Stimulated activated CD8-positive, alpha-beta memory T cell treated with anti-CD3 and anti-CD28 coated beads, Interleukin-2, amount 100 ng/mL, for 1 hour (primary cell): ENCODE measurements at places on chromosomes 12 and 14.

DNA sequence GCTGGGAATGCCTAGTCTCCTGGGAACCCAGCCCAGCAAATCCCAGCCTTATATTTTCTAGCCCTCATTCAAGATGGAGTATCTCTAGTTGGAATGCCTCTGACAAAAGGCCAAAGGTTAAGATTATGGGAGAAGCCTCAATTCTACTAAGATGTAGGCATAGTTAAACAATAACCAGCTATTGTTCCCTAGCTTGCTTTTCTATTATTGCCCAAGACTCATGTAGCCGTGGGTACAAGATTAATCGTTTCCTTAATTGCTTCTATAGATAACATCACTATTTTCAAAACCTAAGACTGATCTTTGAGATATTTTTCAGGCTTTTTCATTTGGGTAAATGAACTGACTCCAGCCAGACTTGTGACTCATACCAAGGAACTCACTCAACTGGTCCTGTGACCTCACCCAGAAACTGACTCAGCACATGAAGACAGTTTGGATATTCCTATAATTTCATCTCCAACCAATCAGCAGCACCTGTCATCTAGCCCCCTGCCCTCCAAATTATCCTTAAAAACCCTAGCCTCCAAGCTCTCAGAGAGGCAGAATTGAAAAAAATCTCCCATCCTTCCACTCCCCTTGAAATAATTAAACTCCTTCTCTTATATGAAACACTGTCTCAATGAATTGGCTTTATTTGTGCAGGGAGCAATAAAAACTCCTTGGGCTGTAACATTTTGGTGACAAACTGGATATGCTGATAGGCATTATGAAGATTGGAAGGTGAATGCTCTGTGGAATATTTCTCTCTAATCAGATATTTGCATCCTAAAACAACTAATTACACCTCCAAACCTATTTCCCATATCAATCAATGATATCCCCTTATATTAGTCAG is 589.0 kb downstream of the C12orf50 start:
- no peak for DNase-seq

GRCh38 chr12:93778306-93778705 is 101.1 kb downstream of the CRADD start:
- DNase-seq, result no peak

DNA sequence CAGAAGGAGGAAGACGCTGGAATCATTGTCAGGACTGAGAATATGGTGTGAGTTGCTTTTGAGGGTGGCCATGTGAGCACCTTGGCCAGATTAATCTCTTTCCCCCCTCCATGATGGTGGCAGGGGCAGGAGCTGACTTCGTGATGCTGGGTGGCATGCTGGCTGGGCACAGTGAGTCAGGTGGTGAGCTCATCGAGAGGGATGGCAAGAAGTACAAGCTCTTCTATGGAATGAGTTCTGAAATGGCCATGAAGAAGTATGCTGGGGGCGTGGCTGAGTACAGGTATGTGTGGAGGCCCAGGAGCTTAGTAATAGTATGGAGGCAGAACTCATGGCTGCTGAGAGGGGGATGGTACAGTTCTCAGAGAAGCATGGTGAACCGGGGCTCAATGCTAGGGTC is 4.3 kb downstream of the TINF2 start:
- DNase-seq, result no peak

DNA sequence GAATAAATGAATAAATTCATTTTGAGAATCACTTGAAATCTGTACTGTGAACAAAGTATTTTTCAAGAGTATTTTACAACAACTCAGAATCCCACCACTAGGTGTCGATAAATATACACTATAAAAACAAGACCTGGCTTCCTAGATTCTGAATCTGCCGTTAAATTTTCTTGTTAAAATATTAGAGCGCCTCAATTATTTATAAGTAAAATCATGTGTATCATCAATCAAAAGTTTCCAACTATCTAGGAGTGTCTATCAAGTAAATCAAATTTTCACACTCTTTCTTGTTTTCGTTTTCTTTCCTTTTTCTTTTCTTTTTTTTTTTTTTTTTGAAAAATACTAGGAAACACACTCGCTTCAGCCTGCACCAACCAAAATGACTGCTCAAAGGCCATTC is 179.2 kb upstream of the DCN start:
- DNase-seq, result no peak

DNA sequence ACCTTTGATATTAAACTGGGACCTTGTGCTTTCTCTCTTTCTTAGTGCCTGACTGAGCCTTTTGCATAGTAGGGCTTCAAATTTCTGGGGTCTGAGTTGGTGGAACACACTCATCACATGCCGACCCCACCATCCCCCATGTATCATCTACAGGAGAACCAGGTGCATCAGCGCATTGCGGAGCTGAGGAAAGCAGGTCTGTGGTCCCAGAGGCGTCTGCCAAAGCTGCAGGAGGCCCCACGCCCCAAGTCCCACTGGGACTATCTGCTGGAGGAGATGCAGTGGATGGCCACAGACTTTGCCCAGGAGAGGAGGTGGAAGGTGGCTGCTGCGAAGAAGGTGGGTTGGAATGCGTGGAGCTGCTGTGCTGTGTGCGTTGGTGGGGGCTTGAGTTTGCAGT is 37.8 kb downstream of the EP400 start:
- DNase-seq, result no peak

GRCh38 chr12:10521555-10521954 is 15.9 kb downstream of the EIF2S3B start:
- DNase-seq, result no peak

DNA sequence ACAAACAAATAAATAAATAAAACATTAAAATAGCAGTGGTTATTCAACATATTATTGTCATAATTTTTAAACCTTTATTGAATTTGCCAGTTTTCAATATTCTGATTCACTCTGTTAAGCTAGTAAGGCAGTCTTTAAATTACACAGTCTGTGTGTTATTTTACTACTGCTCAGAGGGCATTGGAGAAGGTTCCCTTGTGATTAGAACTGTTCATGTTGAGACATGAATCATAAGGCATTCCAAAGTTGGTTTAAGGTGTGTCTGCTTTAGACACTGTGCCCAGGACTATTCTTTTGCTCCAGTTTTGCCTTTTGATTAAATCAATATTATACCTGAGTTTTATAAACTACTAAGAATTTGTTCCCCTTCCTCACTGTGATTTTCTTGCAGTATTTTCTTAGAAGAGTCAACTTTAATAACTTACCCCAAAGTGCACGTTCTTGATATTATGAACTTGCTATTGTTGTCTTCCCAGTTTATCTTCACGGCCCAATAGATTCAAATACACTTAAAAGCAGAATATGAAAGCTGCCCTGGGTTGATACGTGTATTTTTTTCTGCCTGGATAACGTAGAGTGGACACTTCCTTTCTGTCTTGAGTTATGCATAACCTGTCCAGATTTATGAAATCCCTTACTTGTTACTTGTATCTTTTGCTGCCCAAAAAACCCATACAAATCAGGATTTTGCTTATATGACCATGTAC is 105.3 kb upstream of the BCAT1 start:
- DNase-seq, result no peak
